ENCODE measurements at places on chromosomes 1 and 21.
A peak's percentile ranks its signal among the peaks of the same experiment; 100 is the strongest.

DNA sequence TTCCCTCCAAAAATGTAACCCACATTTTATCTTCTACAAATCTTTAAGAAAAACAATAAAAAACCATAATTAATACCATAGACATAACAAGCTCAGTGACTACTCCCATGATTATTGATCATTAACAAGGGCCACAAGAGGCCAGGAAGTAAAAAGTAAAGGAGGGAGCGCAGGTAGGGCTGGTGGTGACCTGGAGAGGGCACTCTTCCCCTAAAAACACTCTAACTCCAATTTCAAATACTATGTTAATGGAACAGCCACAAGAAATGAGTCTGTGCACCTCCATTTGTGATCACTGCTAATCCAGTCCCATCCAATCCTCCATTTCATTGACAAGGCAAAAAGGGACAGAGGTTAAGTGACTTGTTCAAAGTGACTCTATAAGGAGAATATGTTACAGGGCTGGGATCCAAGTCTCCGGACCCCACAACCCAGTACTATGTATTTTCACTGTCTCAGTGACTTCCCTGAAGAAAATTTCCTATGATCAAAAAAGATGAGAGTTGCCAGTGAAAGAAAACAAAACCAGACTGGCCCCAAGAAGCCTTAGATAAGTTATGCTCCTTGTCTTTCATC, 41.2 kb upstream of the CFAP298 start:
- peak; percentile 57 for DNase-seq

- DNase-seq, result no peak
These were observed 77.6 kb upstream of the DNAH14 start for GRCh38 chr1:224851848-224852261.

- DNase-seq, result no peak
These were observed 4.7 kb downstream of the RNF220 start for GRCh38 chr1:44409757-44410156.

DNA sequence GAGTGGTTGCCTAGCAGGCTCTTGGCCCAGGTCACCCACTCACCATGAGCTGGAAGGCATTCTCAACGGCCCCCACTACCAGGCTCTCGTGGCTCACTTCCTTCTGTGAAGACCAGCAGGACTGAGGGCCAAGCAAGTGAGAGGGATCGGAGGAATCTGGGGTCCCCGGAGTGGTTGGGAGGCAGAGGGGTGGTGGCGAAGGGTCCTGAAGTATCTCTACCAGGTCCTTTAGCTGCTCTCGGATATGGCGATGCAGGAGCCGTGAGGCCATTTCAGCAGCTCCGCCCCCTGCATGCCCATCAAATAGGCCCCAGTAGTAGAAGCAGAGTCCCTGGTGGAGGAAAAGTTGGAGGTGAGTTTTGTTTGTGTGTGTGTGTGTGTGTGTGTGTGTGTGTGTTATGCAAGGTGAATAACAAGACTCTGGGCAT, 2.4 kb downstream of the PPM1J start:
- DNase-seq, result no peak

DNA sequence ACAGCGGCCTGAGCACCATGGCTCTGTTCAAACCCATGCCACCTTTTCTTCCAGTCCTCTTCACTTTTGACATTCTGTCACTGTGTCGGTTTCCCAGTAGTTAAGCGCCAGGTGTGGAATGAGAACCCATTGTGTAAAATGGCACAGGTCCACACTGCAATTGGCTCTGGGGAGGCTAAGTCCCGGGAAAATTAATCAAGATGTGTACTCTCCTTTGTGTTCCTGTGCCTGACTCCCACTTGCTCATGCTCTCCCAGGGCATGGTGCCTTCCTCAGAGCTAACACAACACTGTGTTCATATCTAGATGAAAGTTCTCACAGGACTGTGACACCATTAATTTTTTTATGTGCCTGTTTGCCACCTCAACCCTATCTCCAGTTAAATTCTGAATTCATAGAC, 59.0 kb upstream of the BTG3 start:
- no peak for DNase-seq

GRCh38 chr1:203402629-203403337, 51.9 kb upstream of the FMOD start:
- peak; percentile 55 for DNase-seq

GRCh38 chr1:28845786-28846543, 34.0 kb downstream of the OPRD1 start:
- peak; percentile 65 for DNase-seq

- DNase-seq, result no peak
These were observed 9.5 kb downstream of the ATP1B1 start for GRCh38 chr1:169115891-169116585.

DNA sequence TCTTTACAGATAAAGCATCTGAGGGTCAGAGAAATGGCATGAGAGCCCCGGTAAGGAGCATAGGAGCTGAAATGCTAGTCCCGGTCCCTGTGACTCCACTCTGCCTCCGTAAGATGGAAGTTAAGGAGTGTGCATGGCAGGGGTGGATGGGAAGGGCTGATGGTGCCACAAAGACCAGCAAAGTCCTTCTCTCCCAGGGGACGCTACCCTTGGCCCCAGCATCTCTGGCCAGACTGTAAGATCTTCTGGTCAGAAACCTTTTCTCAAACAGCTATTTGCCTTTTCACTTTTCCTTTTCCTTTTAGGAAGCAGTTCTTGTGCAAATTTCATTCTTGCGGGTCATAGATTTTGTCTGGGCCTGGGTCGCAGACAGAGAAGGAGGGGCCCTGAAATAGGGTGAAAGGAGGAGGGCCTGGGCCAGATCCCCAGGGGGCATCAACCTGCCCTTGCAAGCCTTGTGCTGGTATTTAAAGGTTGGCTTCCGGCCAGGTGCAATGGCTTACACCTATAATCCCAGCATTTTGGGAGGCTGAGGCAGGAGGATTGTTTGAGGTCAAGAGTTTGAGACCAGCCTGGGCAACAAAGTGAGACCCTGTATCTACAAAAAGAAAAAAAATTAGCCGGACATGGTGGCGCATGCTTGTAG, 14.4 kb upstream of the EPS8L3 start:
- no peak for DNase-seq

DNA sequence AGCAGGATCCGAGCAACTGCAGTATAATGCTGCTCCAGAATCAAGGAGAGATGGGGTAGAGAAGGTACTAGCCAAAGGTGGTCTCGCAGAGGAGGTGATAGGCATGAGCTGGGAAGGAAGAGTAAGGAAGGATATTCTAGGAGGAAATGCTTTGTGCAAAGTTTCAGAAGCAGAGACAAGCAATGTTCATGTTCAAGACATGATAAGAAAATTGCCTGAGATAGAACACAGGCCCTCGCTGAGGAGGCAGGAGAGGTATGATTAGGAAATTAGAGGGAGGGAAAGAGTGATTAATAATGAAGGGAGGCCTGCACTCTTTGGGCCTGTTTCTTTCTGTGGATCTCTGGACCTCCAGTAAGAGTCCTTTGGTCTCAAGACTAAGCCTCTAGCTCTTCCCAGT, 12.9 kb upstream of the ETV3 start:
- no peak for DNase-seq

- DNase-seq, result no peak
These were observed 183.7 kb upstream of the FAM78B start for GRCh38 chr1:166350490-166350889.

DNA sequence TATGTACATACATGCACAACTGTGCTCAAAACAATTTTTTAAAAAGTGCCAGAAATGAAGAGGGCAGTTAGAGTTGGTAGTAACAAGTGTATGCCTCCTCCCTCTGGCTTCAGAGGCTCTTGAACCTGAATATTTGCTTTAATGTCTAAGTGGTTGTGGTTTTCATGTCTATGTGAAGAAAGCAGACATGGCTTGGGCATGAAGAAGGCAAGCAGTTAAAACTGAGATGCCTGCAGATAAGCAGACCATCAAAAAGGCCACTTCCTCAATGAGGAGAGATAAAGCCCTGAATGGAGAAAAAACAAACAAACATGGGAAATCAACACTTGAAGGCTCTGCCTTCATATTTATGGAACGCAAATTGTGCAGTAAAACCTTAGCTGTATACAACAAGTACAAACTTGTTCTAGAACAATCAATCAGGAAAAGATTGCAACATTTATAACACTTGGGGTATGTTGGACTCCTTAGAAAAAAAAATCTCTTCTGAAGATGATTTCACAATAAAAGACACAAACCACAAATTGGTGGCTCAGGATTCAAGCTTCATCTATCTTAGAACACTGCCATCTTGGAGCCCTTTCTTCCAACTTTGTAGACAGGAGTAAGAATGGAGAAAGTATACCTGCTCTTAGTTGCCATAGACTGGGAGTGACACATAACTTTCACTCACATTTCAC, 52.7 kb upstream of the PLA2G4A start:
- no peak for DNase-seq

- no peak for DNase-seq
These were observed 11.8 kb upstream of the SOD1 start for GRCh38 chr21:31647650-31648049.

DNA sequence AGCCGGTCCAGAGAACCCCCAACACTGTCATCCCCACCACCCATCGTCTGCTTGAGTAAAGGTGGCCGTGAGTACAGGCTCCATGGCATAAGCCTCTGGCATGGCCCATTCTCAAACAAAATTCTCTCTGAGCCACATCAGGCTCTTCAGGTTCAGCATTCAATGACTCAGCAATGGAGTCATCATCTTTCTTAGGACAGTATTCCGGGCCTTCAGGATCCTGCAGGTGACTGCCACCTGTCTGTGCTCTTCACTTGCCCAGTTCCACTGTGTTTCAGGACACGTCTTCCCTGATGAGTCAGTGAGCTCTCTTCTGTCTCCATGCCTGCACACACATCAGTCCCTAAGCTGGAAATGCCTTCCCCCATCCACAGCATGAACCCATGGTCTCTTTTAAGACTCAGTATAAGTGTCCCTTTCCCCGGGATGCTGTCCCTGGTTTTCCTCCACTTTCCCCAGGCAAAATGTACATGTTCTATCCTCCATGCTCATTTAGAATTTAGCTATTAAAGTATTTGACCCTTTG, 81.1 kb upstream of the FGGY start:
- no peak for DNase-seq

GRCh38 chr1:205440476-205441317, 15.1 kb downstream of the BLACAT1 start:
- DNase-seq, result peak; percentile 69

GRCh38 chr1:208668991-208669390, 424.8 kb upstream of the PLXNA2 start:
- no peak for DNase-seq

GRCh38 chr1:56255516-56256152, 323.7 kb downstream of the PLPP3 start:
- DNase-seq, result no peak

DNA sequence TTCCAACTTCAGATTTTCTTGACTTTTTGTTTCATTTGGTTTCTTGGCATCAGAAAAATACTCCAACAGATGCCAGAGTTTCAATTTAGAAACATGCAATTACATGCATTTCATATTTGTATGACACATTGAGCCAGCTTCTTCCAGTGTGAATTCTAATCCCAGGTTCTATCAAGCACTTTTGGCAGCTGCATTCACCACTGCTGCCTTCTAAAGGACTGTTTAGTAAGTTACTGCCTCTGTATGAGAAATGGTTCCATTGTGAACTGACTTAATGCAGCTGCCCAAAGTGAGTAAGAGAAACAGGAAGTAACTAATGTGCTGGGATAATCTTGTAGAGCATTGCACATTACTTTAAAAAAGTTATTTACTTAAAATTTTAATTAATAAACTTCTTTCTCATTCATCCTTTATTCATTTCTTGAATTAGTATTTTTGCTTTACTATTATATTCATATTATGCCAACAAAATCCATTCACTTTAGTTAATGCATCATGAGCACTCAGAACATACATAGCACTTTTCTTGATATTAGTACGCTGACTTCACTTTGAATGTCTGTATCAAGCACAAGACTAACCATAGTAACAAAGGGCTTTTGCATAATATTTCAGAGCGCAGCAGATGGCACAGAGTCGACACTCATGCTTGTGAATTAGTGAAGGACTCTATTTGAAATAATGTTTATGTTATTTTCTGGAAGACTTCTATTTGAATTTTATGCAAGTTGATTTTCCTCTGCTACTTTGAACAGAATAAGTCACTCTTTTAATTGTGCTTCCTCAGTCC, 9.8 kb downstream of the RGS18 start:
- DNase-seq, result no peak

DNA sequence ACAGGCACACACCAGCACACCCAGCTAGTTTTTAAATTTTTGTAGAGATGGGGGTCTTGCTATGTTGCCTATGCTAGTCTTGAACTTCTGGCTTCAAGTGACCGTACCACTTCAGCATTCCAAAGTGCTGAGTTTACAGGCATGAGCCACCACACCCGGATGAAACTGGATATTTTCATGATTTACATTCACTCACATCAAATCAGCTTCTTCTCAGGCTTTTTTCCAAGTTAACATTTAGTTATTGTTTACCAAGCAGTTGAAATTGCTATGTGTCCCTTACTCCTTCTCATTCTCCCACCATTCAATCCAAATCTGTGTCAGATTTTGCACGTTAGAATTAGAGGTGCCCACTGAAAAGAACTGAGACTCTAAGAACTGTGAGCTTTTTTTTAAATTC, 18.4 kb downstream of the RIT1 start:
- no peak for DNase-seq

- no peak for DNase-seq
These were observed 46.8 kb upstream of the TARDBP start for GRCh38 chr1:10965546-10966226.

GRCh38 chr1:84525779-84526178, 19.4 kb upstream of the GNG5 start:
- DNase-seq, result no peak

GRCh38 chr1:110002695-110003094, 18.1 kb downstream of the AHCYL1 start:
- no peak for DNase-seq

DNA sequence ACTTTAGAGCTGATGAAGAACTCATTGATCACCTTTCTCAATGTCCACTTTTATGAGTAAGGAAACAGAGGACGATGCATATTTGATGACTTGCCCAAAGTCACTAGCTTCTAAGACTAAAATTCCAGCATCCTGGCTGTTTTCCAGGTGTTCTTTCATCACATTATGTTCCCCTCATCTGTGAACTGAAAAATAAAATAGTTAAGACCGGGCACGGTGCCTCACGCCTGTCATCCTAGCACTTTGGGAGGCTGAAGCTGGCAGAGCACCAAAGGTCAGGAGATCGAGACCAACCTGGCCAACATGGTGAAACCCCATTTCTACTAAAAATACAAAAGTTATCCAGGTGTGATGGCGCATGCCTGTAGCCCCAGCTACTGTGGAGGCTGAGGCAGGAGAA, 297.5 kb downstream of the DUSP10 start:
- no peak for DNase-seq

DNA sequence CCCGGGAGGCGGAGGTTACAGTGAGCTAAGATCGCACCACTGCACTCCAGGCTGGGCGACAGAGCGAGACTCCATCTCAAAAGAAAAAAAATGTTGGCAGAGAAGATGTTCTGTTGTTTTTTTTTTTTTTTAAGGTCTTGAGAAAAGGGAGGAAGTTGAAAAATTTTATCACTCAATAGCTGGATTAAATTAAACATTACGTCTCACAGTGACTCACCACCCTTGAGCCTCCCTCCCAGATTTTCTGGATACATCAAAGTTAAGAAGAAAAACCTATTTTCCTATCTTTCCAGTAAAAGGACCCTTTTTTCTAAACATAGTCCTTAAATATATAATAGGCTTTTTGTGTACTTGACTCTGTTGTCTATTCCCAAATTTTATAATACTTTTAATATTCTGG, 35.5 kb downstream of the IFNAR1 start:
- DNase-seq, result no peak

- no peak for DNase-seq
These were observed 15.0 kb upstream of the PWP2 start for GRCh38 chr21:44092211-44092610.

- DNase-seq, result no peak
These were observed 136.7 kb downstream of the TLR5 start for GRCh38 chr1:223006371-223006770.

GRCh38 chr1:227362039-227362438, 43.7 kb upstream of the CDC42BPA start:
- no peak for DNase-seq
